ENCODE measurements at places on chromosomes 12 and 14.

DNA sequence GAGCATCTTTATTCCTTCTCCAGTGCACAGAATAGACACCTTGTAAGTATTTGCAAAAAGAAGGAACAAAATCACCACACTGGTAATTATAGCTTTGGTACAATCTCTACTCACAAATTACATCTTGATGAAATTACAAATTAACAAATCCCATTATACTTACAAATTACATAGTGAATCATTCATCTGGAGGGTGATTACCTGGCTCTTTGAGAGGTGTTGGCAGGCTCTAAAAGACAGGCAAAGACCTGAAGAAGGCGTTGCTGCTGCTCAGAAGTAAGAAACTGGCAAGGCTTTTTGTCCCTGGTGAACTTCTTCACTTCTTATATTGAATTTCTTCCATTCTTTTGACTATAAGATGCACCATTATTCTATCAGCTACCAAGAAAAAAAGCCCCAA, 21.7 kb upstream of the LMNTD1 start:
- DNase-seq = no peak

DNA sequence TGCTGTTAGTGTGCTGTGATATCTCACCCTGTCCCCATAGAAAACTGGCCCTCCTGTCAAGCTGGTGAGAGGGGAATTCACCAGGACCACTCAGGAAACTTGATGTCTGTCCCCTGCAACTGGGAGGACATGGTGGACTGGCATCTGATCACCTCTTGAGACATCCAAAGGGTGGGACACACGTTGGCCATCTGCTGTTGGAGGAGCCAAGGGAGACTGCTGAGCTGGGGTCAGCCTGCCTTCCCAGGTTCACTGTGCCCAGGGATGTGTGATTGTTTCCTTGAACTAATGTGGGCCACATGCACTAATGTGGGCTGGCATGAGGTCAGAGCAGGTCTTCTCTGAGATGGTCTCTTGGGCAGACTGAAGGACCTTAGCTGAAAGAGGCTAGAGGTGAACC, 16.7 kb upstream of the TMEM229B start:
- no peak for DNase-seq

- no peak for DNase-seq
These were observed 575 bp downstream of the TRAF3 start for GRCh38 chr14:102777711-102778337.

DNA sequence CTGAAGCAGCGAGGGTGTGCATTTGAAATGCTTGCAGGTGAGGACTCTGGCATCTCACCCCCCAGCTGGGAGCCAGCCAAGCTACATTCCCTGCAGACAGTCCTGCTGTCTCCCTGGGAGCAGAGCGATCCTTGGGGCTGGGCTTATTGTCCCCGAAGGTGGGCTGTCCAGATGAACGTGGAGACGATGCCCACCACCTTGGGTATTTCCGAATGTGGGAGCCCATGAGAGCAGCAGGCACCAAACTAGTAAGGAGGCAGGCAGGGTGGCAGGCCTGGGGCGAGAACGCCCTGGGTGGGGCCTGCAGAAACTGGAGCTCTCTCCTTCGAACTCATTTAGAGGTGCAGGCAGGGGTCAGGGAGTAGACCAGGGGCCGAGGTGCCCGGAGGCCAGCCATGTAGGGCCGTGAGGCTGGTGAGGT, 18.5 kb downstream of the ZBTB42 start:
- DNase-seq = no peak

- DNase-seq = no peak
These were observed 7.6 kb downstream of the CEP170B start for GRCh38 chr14:104872469-104873341.

All from D721Med (cell line).